ENCODE measurements at places on chromosomes 1 and 21.

DNA sequence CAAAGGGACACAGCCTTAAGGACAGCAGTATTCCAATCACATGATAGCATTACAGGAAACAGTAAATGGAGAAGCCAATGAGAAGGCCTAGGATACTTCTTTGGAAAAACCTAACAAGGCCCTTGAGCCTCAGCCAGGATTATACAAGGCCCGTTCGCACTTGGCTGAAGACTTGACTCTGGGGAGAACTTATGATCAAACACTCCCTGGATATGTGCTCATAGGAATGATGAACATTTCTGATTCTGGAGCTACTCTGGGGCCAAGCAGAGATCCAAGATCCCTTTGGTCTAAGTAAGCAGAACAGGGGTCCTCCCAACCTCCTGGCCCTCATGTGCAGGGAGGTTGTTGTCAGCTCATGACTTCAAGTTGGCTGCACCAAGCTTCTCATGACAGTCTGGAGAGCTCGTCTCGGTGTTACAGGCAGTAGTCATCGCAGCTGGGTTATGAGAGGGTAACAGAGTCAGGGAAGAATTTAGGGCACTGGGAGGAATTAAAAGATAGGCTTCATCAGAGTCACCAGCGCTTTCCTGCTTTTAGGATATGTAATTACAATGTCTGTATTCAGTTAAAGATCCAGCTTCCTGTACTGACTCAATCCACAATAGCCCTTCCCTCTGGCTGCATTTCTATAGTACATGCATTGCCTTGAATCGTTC lies 92.5 kb upstream of the IRF2BP2 start:
- DNase-seq, result no peak

DNA sequence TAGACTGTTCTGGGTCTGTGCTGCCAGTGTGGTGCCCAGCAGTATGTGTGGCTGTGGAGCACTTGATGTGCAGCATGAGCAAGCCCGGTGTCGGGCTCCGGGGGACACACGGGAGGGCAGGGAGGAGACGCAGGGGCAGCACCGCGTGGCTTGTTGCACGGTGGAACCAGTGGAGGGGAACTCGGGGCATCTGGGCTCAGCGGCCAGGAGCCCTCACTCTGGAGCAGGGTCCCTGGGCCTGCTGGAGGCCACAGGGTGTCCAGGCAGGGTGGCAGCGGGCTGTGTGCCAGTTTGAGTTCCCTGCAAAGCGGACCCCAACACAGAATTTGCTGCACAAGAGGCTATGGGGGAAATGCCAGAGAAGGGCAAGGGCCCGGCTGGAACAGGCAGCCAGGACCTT lies 30.6 kb downstream of the PCNT start:
- no peak for DNase-seq

- DNase-seq, result no peak
Observed at GRCh38 chr1:89060091-89060490, 4.9 kb downstream of the GBP1 start.

GRCh38 chr1:59699227-59699847 lies 115.4 kb upstream of the HOOK1 start:
- no peak for DNase-seq

GRCh38 chr1:238927899-238928298 lies 458.5 kb upstream of the CHRM3 start:
- DNase-seq, result no peak

DNA sequence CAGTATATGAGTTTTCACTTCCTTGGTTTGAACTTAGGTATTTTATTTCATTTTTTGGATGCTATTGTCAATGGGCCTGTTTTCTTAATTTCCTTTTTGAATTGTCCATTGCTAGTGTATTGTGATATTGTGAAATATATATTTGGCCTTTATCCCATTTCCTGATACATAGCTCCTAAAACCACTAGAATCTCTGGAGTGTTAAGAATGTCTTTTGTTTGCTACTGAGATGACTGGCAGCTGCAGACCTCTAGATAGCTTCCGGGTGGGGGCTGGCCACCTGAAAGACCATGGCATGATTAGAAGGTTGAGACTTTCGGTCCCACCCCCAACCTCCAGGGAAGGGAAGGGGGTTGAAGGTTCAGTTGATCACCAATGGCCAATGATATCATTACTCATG lies 245.4 kb downstream of the KCNJ6 start:
- no peak for DNase-seq
